Stimulated activated CD8-positive, alpha-beta memory T cell treated with anti-CD3 and anti-CD28 coated beads, Interleukin-7, amount 100 ng/mL, for 4 hours (primary cell): ENCODE measurements at places on chromosomes 3 and 15.
A peak's percentile ranks its signal among the peaks of the same experiment; 100 is the strongest.

- DNase-seq = no peak
Observed at GRCh38 chr3:58116985-58117384, 93.8 kb downstream of the DNASE1L3 start.

- DNase-seq = no peak
Observed at GRCh38 chr3:46495901-46496456, 1.8 kb upstream of the RTP3 start.

GRCh38 chr3:184337399-184337714 is at the start of gene FAM131A:
Gene FAM131A (plus strand): TSS chr3:184337600. CDS start chr3:184337631, 31 bp downstream.
- no peak for DNase-seq

GRCh38 chr3:112074616-112075497 is 11.3 kb upstream of the C3orf52 start:
- DNase-seq = no peak

GRCh38 chr15:54884312-54884711 is 312.4 kb downstream of the RSL24D1 start:
- no peak for DNase-seq

DNA sequence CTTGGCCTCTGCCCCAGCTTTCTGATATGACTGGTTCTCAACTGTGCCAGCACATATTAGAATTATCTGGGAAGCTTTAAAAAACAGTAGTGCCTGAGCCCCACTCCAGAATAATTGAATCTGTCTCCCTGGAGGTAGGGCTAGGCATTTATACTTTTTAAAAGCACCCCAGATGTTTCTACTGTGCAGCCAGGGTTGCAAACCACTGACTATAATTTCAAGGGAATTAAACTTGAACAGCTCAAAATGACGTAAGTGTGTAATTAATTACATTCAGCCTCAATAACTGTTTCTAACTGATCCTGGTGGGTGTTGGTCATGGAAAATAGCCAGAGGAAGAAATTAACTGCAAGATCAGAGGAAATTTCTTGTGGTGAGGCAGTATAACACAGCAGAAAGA is 4.4 kb upstream of the IRAK2 start:
- no peak for DNase-seq

DNA sequence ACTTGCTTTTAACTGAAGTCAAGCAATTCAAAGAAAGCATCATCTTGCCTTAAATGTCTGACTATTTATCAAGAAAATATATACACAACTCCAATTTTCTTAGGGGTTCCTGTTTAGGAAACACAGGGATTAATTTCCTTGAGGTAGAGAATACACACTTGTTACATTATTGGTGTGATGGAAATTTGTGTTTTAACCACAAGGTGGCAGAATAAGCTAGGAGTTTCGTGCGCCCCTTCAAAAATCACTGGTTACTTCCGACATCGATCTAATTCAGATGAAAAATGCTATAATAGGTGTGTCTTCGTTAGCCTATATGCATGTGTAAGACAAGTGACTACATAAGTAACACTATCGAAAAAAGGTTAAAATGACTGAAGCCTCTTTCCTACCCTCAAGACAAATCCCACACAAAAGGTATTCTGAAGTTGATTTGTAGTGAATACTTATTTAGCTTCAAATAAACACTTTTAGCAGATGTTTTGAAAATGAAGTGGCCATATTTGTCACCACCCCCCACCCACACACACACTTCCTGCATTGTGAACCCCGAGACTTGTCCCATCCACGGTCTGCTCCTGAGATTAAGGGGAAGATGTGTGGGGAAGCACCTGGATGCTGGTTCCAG is 246.5 kb downstream of the ROBO1 start:
- DNase-seq = no peak

- DNase-seq = no peak
Observed at GRCh38 chr3:27176256-27176655, 192.9 kb downstream of the NEK10 start.

GRCh38 chr15:60582370-60583036 is 103.6 kb upstream of the ICE2 start:
- peak; percentile 34 for DNase-seq

DNA sequence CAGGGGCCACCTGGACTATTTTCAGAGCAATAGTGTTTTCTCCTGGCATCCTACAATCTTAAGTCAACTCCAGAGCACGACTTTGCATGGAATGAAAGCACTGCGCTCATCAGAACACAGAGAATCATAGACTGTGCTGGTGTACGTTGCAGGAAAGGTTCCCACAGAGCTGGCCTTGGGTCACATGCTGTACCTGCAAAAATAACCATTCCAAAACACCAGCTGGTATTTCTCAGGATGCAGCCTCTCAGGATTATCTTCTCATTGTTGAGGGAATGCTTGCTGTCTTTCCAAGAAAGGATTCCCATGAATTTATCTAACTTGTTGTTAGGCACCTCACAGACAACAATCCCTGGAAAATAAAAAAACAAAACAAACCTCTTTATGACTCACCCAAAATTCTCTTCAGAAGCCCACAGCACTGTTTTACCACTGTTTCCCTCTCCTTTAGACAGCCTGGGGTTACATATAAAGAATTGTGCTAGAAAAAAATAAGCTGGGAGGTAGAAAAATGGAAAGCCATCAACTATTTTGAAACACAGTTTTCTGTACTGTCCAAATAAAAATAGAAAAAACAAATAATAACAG is 131.7 kb downstream of the ATP8B4 start:
- no peak for DNase-seq

- no peak for DNase-seq
Observed at GRCh38 chr3:114011059-114011797, 45.1 kb downstream of the CCDC191 start.

DNA sequence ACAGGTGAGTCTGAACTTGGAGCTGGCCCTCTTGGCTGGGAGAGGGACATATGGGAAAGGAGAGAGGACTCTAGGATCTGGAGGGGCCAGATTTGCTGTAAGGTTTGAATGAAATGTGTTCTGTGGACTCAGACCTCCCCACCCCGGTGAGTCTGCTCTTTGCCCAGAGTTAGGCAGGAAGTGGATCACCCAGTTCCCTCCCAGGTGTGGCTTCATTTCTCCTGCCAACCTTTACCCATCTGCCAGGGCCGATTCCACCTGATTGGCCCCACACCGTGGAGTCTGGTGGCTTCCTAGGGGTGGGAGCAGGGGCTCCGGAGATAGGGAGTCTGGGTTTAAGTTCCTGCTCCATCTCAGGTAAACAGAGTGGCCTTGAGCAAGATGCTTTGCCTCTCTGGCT is 25.5 kb downstream of the CD276 start:
- no peak for DNase-seq

GRCh38 chr3:169244119-169244864 is 419.2 kb downstream of the MECOM start:
- DNase-seq = no peak

- DNase-seq = no peak
Observed at GRCh38 chr3:23294770-23295387, 91.8 kb downstream of the UBE2E2 start.

- no peak for DNase-seq
Observed at GRCh38 chr15:42760759-42761158, 23.8 kb upstream of the CDAN1 start.

GRCh38 chr15:77001966-77002365 is 7.0 kb downstream of the PSTPIP1 start:
- DNase-seq = no peak

DNA sequence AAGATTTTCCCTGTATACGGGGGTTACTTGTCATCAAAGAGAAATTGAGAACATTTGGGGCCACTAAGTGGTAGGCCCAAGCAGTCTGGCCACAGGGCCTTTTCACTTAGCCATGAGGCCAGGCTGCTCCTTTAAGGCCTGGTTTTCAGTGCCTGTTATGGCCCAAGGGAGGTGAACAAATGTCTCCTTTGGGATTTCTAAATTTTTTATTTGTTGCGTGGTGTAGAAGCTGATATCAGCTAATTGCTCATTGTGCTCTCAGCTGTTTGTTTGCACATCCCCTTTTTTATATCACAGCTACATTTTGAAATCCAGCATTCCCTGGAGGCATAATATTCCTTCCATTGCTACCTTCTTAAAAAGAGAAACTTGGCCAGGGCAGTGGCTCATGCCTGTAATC is 48.5 kb downstream of the RLBP1 start:
- no peak for DNase-seq

DNA sequence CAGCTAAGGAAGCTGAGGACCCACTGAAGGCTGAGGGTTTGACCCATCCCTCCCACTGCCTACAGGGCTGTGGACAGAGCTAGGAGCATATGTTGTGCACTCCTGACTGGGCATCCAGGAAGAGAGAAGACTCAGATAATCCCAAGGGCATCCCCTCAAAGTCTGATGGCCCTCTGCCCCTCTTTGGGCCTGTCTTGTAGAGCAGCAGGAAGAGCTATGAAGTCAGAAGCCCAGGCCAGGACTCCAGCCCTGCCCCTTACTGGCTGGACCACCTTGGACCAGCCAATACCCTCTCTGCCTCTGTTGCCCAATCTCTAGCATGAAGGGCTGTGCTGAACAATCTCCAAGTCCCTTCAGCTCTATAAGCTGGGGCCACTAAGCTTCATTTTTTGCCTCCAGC is 210.8 kb downstream of the RPLP1 start:
- DNase-seq = no peak

GRCh38 chr3:6509576-6509975 is 351.3 kb upstream of the GRM7 start:
- DNase-seq = no peak

DNA sequence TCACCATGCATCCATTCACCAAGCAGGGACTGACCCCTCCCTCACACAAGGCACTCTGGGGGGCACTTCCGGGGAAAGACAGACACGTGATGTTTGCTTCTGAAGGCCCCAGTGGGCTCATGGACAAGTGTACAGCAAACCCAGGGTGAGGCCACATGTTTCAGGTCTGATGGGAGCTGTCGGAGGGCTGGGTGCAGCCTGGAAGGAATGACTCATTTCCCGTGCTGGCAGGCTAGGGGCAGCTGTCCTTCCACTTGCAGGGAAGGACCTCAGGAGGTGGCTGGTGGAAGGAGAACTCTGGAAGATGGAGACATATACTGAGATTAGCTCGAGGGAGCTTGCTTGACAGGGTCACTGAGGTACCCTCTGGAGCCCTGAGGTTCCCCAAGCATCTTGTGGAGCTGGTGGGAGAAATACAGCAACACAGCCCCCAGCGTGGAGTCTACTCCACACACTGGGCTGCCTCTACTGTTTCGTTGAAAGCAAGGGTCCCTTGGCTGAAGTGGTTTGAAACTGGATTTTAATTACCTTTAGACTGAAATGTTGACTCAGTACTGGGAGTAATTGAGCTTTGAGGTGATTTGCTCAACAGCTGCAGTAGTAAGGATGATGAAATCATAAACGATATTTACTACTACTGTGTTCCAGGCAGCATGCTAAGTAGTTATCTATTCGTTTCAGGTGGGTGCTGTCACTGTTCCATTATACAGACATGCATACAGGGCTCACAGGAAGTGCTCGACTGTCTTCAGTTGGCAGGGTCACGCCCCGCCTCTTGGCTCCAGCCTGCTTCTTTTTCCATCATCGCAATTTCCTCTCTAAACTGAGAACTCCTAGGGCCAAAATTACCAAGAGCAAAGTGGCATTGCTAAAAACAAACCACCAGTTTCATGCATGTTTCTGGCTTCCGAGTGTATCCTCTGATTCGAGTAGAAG is 230.4 kb downstream of the ADAMTS17 start:
- DNase-seq = peak; percentile 10

- no peak for DNase-seq
Observed at GRCh38 chr3:6301626-6302025, 559.3 kb upstream of the GRM7 start.

DNA sequence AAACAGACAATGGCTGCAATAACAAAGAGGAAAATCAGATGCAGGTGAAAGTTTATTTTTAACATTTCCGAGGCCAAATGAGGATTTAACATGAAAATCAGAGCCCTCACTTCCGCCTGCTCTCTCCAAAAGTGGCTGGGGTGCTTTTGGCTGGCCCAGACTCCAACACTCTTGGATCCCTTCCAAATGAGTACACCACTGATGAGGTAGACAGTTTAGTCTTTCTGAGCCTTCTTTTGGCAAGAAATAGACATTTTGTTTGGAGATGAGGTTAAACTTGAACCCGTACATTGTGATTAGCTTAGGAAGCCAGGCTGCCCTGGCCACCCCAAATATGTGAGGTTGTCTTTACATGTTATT is 51.0 kb upstream of the TRA2B start:
- no peak for DNase-seq

DNA sequence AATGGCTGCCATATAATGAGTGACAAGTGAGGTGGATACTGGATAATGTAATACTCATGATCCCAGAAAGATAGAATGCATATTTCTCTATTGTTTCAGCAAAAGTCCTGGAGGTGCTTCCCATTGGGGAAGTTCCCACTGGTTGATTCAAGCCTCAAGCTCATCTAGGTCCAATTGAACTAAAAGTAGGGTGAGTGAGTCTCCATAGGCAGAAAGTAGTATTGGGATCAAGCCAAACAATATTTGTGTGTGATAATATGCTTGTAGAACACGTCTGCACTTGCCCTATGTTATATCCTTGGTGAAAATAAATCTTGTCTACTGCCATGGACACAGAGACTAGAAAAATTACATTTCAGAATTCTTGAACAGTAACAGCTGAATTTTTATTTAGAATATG is 14.8 kb upstream of the ZBTB20 start:
- no peak for DNase-seq

DNA sequence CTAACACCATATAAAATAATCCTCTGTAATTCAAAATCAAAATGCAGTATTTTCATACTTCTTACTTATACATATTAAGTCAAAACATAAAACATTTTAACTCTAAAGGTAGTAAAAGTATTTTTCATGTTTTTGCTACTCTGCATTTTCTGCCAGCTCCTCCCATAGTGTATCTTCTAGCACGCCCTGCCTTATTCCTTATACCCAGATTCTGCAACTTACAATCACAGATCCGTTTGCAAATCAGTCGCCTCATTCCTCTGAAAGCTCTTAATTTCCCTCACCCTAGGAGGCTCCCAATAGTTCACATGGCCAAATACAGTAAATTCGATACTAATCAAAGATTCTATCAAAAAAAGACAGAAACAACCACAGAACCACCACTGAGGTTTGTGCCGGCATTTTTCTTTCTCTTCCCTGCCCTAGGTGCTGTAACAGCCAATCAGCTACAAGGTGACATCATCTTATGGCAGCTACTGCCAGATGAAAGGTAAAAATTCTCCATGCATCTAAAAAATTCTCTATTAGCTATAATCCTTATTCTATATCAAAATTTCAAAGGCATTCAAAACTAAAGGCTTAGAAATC is 72.9 kb downstream of the CLASP2 start:
- DNase-seq = no peak

- DNase-seq = no peak
Observed at GRCh38 chr3:179995406-179995805, 41.3 kb downstream of the PEX5L start.

GRCh38 chr3:179234199-179234598 is 16.7 kb downstream of the KCNMB3 start:
- no peak for DNase-seq

GRCh38 chr3:96209699-96210098 is 604.7 kb upstream of the EPHA6 start:
- DNase-seq = no peak

GRCh38 chr3:128491941-128492670 is 895 bp downstream of the GATA2 start:
- DNase-seq = no peak

DNA sequence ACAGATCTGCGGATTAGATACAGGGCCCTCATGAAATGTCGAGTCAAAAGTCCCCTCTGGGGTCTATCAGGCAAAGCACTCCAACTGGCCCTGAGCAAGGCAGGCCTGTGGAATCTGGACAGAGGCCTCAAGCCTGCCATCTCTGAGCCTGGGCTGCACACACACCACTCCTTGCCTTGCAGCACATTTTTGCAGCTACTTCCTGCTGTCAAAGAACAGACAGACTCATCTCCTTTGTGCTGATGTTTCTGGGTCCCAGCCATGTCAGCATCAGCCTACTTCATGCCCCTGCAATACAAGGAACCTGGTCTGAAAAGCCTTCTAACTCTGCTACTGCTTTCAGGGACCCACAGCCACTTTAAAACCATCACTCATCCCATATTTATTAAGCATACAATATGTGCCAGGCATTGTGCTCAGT is 60.6 kb upstream of the IL12A start:
- DNase-seq = no peak
